CD4-positive, alpha-beta T cell treated with Interleukin-4 for 1 hour (primary cell): ENCODE measurements at places on chromosomes 6 and 20.

DNA sequence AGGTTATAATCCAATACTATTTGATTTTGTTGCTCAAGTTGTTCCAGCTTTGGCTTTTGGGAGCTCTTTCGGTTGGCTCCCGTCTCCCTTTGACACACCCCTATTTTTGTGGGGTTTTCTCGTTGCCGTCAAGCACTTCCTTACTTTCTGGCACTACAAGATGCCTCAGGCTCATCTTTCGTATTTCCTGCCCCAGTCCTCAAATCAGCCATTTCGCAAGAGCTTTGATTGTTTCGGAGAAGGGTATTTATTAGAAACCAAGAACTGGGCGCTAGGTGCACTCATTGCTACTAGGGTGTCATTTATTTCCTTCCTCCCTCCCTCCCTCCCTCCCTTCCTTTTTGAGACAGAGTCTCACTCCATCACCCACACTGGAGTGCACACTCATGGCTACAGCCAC, 13.3 kb upstream of the SOX12 start:
- no peak for DNase-seq

- no peak for DNase-seq
Observed at GRCh38 chr6:71205336-71205956, 83.2 kb upstream of the OGFRL1 start.

GRCh38 chr6:149354009-149354408, 36.5 kb downstream of the TAB2 start:
- no peak for DNase-seq

GRCh38 chr6:163281634-163282033, 132.9 kb upstream of the QKI start:
- no peak for DNase-seq

GRCh38 chr6:37934276-37934675, 114.7 kb downstream of the ZFAND3 start:
- no peak for DNase-seq

DNA sequence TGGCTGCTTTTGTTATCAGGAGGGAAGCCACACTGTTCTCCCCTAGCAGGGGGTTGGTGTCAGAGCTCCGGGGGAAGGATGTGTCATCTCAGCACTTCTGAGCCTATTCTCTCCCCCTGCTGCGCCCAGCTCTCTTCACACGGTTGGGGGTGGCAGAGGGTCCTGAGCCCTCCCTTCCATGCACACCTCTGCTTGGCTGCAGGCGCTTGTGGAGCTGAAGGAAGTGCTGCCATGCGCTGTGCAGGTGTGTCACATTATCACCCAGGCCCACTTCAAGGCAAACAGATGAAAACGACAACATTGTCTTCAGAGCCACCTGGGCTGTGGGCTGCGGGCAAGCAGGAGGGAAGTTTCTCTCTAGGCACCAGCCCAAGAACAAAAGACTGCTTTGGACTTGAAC, 263.4 kb downstream of the BMP7 start:
- no peak for DNase-seq

DNA sequence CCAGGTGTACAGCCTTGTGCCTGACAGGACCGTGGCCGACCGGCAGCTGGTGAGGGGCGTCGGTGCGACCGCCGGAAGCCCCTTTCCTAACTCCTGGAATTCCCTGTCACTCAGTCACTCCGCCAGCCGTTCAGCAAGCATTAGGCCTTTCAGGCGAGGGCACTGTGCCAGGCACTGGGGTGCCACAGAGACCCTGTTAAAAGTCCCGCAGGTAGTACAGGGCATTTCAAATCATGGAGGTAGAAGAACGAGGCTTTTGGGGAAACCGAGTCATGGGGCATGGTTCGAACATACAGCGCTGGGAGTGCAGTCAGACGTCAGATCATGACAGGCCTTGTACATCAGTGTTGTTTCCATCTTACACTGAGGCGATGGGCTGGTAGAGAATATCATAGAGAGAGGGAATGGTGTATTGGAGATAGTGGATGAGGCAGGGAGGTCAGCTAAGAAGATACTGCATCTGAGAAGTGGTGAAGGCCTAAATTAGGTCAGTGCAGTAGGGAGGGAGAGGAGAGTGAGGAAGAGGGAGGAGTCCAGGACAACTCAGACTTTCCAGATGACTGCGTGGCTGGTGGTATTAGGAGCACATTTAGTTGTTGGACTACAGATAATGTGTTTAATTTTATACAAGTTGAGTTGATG, 892 bp upstream of the DXO start:
- no peak for DNase-seq

GRCh38 chr6:21590346-21590745, 3.2 kb upstream of the SOX4 start:
- DNase-seq: no peak
